Thyroid gland (tissue), 4 donors: ENCODE measurements at places on chromosomes 5 and 9.

DNA sequence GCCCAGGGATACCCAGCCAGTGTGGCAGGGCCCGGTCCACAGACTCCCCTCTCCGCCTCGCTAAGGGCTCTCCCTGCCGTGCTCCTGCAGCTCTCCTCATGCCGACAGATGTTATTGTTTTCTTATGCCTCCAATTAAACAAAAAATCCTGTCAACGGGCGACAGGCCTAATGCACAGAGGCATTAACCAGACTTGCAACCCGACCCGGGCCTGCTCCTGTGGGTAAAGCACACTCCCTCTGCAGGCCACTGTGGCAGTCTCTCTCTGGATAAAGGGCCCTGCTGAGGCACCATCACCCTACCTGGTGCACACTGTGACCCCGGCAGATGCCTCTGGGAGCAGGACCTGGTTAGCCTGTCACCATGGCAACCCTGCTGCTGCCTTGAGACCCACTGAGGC is 27.5 kb upstream of the HAND1 start:
- no peaks in the 10 kb centered on the region for H3K4me1 ChIP-seq
- no peak overlapping the region for H3K4me3 ChIP-seq
- H3K27me3 ChIP-seq, result no peaks in the 10 kb centered on the region
- no peak overlapping the region for H3K27ac ChIP-seq

DNA sequence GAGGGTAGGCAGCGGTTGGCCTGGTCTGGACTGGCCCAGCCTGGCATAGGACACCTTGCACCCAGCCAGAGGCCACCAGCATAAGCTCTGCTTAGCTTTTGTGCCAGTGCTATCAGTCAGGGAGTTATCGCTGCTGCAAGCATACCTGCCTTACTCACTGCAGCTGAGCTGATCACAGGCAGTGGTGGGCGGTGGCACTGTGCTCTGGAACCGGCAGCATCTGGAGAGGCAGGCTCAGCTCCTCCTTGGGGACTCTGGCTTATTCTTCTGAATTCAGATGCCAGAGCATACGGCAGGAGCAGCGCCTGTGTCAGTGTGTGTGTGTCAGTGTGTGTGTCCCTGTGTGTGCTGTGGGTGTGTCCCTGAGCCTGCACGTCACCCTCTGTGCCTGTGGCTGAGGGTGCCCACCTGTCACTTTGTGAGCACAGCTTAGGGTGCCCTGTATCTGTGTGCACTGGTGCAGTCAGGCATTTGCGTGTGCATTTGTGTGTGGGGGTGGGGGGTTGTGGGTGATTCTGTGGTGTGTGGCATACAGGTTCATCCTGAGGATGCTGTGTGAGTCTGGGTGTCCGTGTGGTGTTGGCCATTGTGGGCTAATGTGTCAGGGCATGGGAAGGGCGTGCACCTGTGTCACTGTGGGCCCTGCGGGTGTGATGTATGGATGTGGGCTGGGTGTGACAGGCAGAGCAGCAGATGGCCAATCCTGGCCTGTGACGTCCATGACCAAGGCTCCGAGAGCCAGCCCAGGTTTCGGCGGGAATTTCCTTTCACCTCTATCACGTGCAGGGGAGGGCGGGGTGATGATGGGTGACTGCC is 23.5 kb downstream of the LMX1B start:
- H3K36me3 ChIP-seq, result no peaks in the 10 kb centered on the region
- no peaks in the 10 kb centered on the region for H3K4me1 ChIP-seq
- no peak overlapping the region for H3K4me3 ChIP-seq
- H3K27ac ChIP-seq, result no peak overlapping the region
- DNase-seq, result no peak

DNA sequence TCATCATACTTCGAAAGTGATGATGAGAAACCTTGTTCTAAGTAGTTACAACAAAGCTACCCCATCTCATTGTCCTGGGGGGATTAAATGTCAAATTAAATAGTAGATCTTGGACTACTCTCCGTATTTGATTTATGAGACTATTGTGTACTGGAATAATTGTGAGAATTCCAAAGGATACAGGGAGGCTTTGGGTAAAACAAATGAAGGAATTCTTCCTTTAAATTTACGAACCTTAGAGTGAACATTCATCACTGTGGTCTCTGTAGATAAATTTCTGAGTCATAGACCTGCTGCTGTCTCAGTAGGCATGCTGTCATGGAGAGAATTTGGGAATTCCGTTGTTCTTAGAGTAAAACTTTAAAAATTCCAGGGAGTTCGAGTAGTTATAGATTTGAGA is 836.2 kb downstream of the DNAH5 start:
- no peaks in the 10 kb centered on the region for H3K27me3 ChIP-seq
- DNase-seq, result no peak
- H3K36me3 ChIP-seq, result no peaks in the 10 kb centered on the region
- H3K4me1 ChIP-seq, result no peaks in the 10 kb centered on the region
- H3K27ac ChIP-seq, result no peak overlapping the region
- H3K4me3 ChIP-seq, result no peak overlapping the region

GRCh38 chr5:117667105-117667504 is 1092.5 kb upstream of the SEMA6A start:
- no peaks in the 10 kb centered on the region for H3K27me3 ChIP-seq
- no peak overlapping the region for H3K27ac ChIP-seq

DNA sequence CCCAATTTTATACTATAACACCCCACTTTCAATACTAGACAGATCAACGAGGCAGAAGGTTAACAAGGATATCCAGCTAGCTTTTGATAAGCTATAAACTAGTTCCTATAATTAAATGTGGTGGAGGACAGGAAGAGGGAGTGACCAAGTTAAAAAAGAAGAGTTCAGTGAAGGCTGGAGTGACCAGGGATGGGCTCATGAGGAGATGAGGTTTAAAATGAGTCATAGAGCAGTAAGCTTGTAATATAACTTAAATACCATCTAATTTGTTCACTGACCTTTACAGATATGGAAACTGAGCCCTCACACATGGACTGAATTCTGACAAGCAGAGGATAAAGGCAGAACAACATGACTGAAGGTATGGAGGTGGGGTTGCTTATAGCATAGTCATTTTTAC is 284.5 kb downstream of the SPATA31D1 start:
- H3K27ac ChIP-seq, result no peak overlapping the region
- no peaks in the 10 kb centered on the region for H3K27me3 ChIP-seq
- H3K36me3 ChIP-seq, result no peaks in the 10 kb centered on the region
- DNase-seq, result no peak
- no peak overlapping the region for H3K4me3 ChIP-seq

GRCh38 chr5:78667461-78668103 is 19.0 kb upstream of the LHFPL2 start:
- H3K4me3 ChIP-seq, result no peak overlapping the region
- no peak overlapping the region for H3K27ac ChIP-seq
- no peaks in the 10 kb centered on the region for H3K4me1 ChIP-seq
- H3K27me3 ChIP-seq, result no peaks in the 10 kb centered on the region

GRCh38 chr5:5351288-5351979 is 71.0 kb upstream of the ICE1 start:
- H3K27ac ChIP-seq, result no peak overlapping the region
- H3K4me3 ChIP-seq, result no peak overlapping the region
- no peaks in the 10 kb centered on the region for H3K27me3 ChIP-seq
- no peaks in the 10 kb centered on the region for H3K36me3 ChIP-seq
- DNase-seq, result no peak

- peaks cover 11% of the 10 kb centered on the region for H3K4me1 ChIP-seq
- H3K27me3 ChIP-seq, result no peaks in the 10 kb centered on the region
- H3K4me3 ChIP-seq, result no peak overlapping the region
These were observed 4.6 kb downstream of the TEX48 start for GRCh38 chr9:114677418-114677817.

- H3K36me3 ChIP-seq, result no peaks in the 10 kb centered on the region
- H3K27me3 ChIP-seq, result no peaks in the 10 kb centered on the region
- H3K27ac ChIP-seq, result no peak overlapping the region
- DNase-seq, result no peak
- no peaks in the 10 kb centered on the region for H3K4me1 ChIP-seq
These were observed 115.9 kb upstream of the MINAR2 start for GRCh38 chr5:129631961-129632360.
